ENCODE measurements at places on chromosomes 2 and 18.

- no peak for DNase-seq
Measured at GRCh38 chr18:23885750-23886149, 128.8 kb upstream of the TTC39C start.

DNA sequence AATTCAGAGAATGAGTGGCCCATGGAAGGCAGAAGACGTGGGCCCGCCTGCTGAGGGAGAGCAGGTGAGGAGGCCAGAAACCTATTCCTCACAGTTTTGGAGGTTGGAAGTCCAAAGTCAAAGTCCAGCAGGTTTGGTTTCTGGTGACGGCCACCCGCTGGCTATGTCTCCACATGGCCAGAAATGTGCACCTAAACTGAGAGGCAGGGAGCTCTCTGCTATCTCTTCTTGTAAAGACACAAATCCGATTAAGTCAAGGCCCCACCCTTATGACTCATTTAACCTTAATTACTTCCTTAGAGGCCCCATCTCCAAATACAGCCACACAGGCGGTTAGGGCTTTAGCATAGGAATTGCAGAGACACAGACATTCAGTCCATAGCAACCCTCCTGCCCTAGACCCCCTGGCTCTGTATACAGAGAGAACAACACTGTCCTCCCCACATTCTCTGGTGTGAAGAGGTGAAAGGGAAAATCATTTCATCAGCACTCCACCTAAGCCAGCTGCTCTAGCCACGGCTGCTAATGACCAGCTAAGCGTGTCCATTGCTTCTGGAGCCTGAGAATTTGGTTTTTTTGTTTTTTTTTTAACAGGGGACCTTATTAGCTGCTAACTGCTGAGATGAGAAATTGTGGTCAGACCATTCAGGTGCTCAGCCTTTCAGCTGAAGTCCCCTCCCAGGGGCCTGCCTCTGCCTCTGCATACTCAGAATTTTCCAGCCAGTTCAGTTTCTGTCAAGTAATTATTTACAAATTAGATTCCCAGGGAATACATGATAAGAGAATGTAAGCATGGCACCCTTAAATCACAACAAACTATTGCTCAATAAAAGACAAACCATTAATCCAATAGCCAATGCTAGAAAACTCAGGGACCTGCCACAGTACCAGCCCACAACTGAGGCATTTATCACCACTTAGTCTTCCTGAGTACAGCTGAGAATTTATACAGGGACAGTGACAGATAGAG lies 368.7 kb upstream of the ID2 start:
- no peak for DNase-seq

DNA sequence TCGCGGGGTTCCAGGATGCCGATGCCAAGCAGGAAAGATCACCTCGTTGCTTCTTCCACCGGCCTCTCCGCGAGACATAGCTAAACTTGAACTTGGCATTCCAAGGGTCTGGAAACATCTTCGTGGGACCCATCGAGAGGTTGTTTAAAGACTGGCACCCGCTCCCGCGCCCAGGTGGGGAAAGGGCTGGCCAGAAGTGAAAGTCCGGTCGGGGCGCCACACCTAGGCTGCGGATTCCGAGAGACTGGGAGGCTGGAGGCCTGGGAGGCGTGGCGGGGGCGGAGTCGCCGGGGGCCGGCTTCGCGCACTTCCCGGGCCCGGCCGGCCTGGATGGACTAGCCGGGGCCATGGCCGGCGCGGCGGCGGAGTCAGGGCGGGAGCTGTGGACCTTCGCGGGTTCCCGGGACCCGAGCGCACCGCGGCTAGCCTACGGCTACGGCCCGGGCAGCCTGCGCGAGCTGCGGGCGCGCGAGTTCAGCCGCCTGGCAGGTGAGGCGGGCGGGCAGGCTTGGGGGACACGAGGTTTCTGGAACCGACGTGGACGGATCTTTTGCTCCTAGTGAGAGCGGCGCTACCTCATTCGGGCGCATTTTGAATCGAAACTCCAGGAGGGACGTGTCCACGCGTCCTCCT lies at the start of gene MOCOS:
Gene MOCOS, plus strand, starts transcription at position 305 of the 633 bp plus-strand sequence. Its CDS starts 43 bp downstream, at position 348.
- DNase-seq = peak; percentile 95

DNA sequence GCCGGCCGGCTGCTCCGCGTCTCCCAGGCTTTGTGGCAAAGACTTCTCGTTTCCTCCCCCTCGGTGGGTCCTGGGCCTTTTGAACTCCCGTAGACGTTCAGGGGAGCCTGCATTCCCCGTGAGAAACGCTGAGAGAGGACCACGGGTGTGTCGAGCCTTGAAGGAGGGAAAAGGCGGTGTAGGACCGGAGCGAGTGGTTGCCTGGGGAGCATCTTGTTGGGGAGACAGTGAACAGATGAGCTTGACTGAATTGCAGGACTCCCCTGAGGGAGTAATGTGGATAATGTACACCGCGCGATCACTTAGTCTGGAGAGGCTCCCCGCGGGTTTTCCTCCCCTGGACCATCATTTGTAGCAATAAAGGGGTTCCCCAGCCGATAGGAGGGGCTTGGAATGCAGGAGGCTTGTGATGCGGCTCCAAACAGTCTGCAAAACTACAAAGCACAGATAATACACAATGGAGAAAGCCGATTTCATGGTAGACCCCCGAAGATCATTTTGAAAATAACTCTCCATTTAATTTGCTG lies 769 bp downstream of the ALMS1 start:
- DNase-seq = no peak

- DNase-seq = no peak
Measured at GRCh38 chr2:8485736-8486135, 196.1 kb upstream of the ID2 start.

All from lower leg skin (tissue), 4 donors.